ENCODE measurements at places on chromosomes 3 and 15.

DNA sequence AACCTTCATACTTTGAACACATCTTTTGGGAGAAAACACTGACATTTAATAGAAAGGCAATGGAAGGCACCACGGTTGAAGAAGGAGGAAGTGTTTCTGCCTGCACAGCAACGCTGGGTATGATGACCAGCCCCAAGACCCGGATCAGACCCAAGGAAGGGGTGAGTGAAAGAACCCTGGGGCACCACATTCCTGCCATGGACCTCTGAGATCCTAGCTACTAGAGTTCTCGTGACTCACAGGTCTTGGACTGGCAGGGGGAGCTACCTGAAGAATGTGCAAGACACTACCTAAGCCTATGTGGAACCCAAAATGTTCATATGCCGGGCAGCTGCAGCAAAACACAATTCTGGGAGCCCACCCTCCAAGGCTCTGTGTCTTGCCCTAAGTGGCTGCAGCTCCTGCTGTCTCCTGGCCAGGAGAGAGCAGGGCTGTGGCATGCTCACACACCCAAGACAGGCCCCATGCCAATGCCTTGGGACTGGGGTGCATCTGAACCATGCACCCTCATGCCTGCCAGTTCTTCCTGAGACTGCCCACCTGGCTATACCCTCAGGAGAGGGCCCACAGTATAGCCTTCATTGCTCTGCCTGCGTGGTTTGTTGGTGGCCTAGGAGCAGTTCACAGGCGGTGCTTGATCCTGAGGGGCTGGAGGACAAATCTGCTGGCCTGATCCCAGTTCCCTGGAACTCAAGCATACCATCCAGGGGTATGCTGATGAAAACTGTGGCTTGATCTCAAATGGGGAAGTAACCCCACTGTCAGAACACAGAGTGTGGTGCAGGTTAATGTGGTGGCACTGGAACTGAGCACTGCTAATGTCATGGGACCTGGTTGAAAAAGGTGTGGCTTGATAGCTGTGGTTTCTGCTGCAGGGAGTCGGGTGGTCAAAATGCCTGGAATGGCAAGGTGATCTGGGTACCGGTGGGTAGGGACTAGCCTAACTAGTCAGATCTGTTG, 353.3 kb upstream of the ARHGEF26 start:
- DNase-seq, result no peak

DNA sequence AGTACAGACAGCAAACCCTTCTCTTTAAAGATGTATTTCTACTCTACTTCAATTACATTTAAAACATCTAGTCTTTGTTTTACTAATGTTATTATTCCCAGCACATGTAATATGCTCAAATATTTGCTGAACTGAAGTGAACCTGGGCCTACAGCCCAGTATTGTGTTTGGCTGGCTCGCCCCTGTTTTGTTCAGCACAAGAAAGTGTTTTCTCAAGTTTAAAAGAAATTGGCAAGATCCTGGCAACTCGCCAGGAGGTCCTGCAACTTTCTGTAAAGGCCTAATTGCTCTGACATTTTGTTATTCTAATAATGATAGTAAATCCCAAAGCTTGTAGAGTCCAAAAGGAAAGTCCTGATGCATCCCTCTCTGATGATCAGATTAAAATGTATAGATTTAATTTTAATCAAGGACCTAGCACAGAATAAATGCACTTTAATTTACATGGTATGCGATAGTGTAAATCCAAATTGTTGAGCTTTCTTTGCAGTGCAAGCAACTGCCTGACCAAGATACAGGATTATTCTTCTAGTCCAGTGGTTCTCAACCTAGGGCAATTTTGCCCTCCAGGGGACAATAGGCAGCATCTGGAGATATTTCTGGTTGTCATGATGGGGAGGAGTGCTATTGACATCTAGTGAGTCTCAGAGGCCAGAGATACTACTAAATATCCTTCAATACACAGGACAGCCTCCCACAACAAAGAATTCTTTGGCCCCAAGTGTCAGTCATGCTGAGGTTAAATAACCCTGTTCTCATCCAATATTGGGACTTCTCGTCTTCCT, 35.7 kb upstream of the TMOD3 start:
- DNase-seq, result no peak

GRCh38 chr3:183032880-183033555, 52.7 kb upstream of the DCUN1D1 start:
- no peak for DNase-seq

- DNase-seq, result no peak
Observed at GRCh38 chr15:40286061-40286532, 3.2 kb upstream of the ANKRD63 start.

DNA sequence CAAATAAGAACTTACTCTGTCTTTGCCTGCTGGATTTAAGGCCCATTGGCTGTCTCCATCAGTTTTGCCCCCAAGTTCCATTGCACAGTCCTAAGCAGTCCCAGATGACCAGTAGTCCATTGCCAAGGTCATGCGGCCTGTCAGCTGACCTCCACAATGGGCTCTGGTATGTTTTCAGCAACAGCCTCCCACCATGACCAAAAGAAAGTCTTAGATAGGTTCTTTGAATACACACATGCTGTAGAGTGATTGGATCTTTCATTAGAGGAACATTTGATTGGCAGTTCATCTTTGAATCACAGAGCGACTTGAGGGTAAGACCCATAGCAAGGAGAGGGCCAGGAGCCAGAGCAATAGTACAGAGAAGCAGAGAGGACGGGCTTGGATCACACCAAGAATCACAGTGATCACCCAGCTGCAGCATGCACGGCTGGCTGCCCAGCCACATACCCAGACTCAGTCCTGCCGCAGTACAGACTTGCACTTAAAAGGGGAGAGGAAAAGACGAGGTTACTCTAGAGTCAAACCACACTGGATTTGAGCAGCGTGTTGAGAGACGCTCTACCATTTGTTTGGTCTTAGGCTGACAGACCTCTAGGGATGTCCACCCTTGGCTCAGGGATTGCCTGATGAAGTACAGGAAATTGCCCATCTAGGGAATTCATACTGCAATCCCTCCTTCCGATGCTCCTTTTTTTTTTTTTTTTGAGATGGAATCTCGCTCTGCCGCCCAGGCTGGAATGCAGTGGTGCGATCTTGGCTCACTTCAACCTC, 50.4 kb downstream of the APH1B start:
- no peak for DNase-seq

DNA sequence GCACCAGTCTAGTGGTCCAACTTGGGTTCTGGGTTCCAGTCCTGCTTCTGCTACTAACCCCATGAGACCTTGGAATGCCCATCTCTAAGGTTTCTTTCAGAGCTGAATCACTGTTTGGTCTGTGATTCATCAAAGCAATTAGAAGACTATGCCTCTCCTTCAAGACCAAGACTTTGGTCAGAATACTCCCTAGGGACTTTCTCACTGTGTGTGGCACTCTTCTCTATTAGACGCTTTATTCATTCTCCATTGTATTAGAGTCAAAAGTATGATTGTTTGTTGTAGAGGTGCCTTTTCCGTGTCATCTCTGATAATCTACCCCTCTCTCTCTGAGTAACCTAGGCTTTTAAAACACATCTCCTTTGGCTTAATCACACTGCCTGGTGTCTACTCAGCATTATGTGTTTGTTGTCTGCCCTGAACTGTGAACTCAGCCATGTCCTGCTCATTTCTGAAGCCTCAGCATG, 90.5 kb downstream of the LPP start:
- no peak for DNase-seq

- DNase-seq, result no peak
Observed at GRCh38 chr3:185824051-185825005, 514 bp downstream of the IGF2BP2 start.

- no peak for DNase-seq
Observed at GRCh38 chr3:117820658-117821299, 1111.2 kb downstream of the TUSC7 start.

GRCh38 chr3:151568184-151568583, 107.3 kb upstream of the IGSF10 start:
- no peak for DNase-seq

GRCh38 chr3:11074451-11074850, 79.8 kb upstream of the HRH1 start:
- no peak for DNase-seq

DNA sequence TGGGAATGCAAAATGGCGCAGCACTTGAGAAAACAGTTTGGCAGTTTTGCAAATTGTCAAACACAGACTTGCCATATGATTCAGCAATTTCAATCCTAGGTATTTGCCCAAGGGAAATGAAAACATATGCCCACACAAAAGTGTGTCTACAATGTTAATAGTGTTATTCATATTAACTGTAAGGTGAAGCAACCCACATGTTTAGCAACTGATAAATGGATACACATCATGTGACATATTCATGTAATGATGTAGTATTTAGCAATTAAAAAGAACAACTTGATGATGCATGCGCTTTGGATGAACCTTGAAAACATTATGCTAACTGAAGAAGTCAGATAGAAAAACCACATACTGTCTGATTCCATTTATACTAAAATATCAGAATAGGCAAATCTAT, 539.0 kb upstream of the PPP2R3A start:
- DNase-seq, result no peak

DNA sequence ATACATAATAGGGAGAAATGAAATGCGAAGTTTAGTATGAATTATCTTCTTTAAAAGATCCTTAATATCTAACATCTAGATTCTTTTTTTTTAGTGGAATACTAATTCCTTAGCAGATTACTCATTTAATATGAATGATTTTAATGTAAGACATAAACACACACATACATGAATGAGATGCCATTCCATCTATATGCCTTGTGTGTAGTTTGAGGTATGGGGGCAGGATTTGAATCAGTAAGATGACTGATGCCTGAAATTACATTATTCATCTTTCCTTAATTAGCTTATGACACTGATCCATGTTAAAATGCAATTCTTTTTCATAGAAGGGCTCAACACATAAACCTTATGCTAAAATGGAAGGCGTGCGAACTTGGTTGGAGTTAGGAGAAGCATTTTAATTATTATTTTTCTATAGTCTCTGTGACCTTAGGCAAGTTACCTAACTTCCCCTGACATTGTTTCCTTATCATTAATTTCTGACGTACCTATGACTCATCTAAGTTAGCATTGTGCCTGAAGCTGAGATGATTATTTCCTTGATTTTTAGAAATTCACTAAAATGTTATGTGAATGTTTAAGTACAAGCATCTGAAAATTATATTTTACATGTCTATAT, 10.8 kb upstream of the BNIP2 start:
- DNase-seq, result no peak

DNA sequence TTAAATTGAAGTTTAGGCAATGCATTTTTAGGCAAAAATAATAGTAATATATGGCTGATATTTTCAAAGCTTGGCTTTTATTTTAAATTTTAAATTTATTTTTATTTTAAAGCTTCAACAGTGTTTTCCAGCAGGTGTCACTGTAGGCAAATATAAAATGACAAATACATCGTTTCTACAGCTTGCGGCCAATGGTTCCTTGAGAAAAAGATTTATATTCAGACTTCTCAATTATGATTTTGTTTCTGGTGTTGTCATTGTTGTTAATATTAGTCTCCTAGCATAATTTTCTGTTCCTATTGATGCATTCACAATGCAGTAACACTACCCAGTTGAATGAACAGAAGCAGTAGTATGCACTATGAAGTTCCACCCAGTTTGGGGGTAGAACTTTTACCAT, 220.7 kb upstream of the DNAJC19 start:
- DNase-seq, result no peak

DNA sequence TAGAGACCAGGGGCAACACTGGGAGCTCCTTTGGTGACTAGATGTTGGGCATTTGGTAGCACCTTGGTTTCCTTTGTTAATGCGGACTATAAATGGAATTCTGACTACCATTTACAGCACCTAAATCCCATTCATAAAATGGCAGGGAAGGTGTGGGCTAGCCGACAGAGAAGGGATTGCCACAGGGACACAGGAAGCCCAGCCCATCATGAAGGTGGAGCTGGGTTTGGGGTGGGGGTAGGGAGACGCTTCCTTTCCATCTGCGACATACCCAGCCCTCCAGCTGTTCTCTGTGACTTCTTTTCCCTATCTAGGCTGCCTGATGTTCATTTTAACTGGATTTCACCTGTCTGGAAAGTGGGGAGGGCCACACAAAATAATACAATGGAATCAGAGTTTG, 21.0 kb downstream of the ABHD2 start:
- no peak for DNase-seq

DNA sequence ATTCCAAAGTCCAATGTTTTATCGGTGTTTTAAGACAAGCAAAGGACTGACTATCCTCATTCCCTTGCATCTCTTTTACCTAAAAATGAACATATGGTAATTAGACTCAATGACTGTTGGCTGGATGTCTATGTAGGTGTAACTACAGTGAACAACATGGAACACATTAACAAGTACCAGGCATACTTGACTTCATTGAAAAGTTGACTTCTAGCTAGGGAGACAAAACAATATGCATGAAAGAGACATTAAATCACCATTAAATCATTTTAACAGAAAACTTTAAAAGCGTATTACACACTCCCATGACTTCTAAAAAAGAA, 34.3 kb upstream of the ANPEP start:
- DNase-seq, result no peak

- no peak for DNase-seq
Observed at GRCh38 chr3:169028716-169029115, 634.8 kb downstream of the MECOM start.

DNA sequence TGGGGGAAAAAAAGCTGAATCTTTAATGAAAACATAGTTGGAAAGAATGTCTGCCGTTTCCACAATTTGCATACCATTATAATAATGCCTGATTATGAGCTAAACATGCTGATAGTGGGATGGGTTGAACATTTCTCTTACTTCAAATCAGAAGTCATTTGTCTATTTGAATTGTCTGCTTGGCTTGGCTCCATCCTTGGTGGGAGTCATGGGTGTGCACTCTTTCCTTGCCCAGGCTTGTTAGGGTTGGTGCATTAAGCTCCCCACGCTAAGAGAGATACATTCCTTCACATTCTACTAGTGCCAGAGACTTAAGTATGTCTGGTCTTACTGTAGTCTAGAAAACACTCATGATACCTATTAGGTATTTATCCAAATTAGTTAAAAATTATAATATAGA, 121.4 kb upstream of the RARB start:
- no peak for DNase-seq

GRCh38 chr3:108861401-108861800, 38.8 kb downstream of the TRAT1 start:
- no peak for DNase-seq

DNA sequence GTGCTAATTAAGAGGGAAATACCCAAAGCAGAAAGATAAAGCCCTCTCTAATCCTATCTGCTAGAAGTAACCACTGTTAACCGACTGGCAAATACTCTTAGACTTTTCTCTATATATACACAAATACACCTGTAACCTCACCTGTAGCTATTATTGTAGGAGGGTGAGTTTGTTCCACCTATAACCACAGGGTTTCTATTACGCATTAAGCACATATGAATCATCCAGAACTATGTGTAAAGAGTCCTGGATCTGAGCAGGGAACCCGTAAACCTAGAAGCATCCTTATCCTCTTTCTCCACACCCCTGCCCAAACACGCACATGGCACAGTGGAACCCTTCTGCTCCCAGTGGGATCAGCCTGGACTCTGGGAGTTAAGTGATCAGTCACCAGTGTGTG, 172.8 kb upstream of the C2CD4B start:
- no peak for DNase-seq

All from CD4-positive, alpha-beta T cell treated with Interleukin-6 at 100 ng/mL for 8 hours (primary cell).